ENCODE measurements at places on chromosomes 3 and 15.
A peak's percentile ranks its signal among the peaks of the same experiment; 100 is the strongest.

- DNase-seq = no peak
Observed at GRCh38 chr15:66472176-66472999, 25.2 kb downstream of the SNAPC5 start.

DNA sequence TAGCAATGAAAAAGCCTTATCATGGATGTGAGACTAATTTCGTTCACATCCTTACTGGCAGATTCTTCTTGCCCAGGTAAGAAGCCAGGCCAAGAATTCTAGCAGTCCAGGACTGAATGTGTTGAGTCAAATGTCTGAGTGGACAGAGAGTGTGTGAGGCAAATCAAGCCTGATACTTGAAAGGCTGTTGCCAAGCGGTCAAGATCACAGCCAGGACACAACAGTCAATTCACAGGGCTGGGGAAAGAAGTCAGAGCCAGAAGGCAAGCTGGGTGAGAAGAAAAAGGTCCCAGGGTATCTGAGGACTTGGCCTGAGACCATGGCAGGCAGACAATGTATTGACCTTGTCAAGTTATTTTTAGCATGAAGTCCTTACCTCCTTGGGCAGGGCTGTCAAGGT is 301.3 kb downstream of the ZNF385D start:
- no peak for DNase-seq

GRCh38 chr3:121918779-121919483 is 24.7 kb downstream of the SLC15A2 start:
- DNase-seq = no peak

- no peak for DNase-seq
Observed at GRCh38 chr15:100050877-100051786, 290.6 kb downstream of the ADAMTS17 start.

- DNase-seq = no peak
Observed at GRCh38 chr3:41216993-41217392, 17.7 kb downstream of the CTNNB1 start.

GRCh38 chr3:6743067-6743720 is 117.7 kb upstream of the GRM7 start:
- no peak for DNase-seq

DNA sequence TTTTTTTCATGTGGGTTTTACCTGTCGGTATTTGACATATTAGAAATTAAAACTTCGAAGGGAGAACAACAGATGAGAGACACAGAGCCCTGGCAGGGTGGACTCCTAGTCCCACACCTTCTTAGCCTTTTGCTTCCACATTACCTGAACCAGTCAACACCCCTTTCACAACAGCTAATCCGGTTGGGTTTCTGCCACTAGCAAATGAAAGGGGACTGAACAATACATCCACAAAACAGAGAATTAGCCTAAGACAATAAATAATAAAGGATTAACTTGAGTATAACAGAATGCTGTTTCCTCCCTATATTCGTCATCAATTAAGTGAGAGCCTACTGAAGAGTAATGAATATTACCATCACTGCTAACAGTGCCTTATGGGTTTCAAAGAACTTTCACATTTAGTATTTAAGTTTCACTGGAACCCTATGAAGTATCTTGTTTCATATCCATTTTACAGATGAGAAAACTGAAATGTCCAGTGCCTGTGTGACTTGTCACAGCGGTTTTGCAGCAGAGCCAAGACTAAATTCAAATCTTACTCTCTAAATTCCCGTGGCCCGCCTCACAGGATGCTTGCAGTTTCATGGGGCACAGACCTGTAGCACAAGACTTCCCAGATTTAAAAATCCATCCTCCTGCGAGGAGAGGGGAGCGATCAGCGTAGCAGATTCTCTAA is 1.0 kb upstream of the RAB8B start:
- DNase-seq = no peak

- no peak for DNase-seq
Observed at GRCh38 chr3:23809840-23810342, 4.1 kb downstream of the UBE2E1 start.

GRCh38 chr15:88661761-88662556 is 23.1 kb downstream of the ISG20 start:
- no peak for DNase-seq

GRCh38 chr3:46245146-46245545 is 2.9 kb downstream of the CCR3 start:
- no peak for DNase-seq

- no peak for DNase-seq
Observed at GRCh38 chr3:23501201-23501802, 298.2 kb downstream of the UBE2E2 start.

- DNase-seq = no peak
Observed at GRCh38 chr15:83379579-83379959, 67.6 kb upstream of the SH3GL3 start.

- DNase-seq = no peak
Observed at GRCh38 chr3:193865339-193865738, 270.6 kb upstream of the HES1 start.

DNA sequence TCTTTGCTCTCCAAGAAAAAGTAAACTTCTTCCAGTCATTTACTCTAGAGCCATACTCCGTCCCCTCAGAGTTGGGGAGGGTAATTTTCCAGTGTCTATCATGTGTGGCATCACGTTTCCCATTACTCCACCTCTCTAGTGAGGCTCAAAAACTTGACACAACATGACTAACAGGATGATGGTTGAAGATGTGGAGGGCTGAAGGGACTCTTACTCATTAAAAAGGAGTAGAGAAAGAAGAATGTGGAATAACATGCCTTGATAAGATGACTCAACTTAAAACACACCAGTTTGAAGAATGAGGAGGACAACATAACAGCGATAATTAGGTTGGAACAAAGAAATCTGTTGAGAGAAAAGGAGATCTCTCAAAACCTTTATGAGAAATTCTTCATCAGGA is 894.3 kb downstream of the OTOL1 start:
- no peak for DNase-seq

GRCh38 chr3:178022599-178022998 is 513.6 kb upstream of the KCNMB2 start:
- DNase-seq = no peak

- DNase-seq = no peak
Observed at GRCh38 chr3:35144011-35144410, 495.3 kb upstream of the ARPP21 start.

GRCh38 chr3:182349051-182349450 is 444.3 kb upstream of the ATP11B start:
- DNase-seq = no peak

GRCh38 chr3:123739754-123740153 is 144.4 kb downstream of the MYLK start:
- DNase-seq = no peak

- no peak for DNase-seq
Observed at GRCh38 chr3:160098261-160098908, 109.8 kb downstream of the IL12A start.

- no peak for DNase-seq
Observed at GRCh38 chr15:88989578-88989977, 76.4 kb upstream of the MFGE8 start.

GRCh38 chr15:38743147-38743546 is 178.5 kb upstream of the RASGRP1 start:
- DNase-seq = no peak

GRCh38 chr15:99324082-99324620 is 72.9 kb downstream of the LRRC28 start:
- no peak for DNase-seq

DNA sequence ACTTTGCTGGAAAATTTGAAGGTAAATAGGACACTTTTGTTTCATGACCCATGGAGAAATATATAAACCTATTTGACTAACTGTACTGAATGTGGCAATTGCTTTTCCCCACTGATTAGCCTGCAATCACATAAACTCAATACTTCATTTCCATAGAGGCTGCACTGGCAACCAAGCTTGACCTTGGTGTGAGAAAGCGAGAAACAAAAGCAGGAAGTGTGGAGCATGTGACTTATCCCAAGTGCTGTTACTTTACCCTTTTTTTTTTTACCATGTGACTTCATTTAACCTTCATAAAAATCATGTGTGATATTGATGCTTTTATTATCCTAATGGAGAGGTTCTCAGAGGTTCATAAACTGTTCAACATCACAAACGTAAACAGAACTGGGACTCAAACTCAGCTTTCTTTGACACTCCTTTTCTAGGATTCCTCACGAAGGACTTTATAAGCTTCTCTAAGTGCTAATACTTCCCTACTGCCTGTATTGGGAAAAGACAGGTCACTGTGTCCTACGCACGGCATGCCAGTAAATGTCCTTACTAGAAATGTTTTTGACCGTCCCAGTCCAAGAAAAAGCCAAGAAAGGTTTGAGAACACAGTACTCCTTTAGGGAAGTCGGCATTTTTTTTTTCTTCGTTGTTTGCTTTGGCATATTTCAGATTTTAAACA is 34.9 kb upstream of the ZNF385D start:
- DNase-seq = no peak

- DNase-seq = no peak
Observed at GRCh38 chr3:188303286-188303799, 149.4 kb downstream of the LPP start.

GRCh38 chr3:1135194-1135593 is 42.4 kb downstream of the CNTN6 start:
- no peak for DNase-seq

GRCh38 chr3:47161983-47162696 is 1.8 kb downstream of the SETD2 start:
- no peak for DNase-seq

DNA sequence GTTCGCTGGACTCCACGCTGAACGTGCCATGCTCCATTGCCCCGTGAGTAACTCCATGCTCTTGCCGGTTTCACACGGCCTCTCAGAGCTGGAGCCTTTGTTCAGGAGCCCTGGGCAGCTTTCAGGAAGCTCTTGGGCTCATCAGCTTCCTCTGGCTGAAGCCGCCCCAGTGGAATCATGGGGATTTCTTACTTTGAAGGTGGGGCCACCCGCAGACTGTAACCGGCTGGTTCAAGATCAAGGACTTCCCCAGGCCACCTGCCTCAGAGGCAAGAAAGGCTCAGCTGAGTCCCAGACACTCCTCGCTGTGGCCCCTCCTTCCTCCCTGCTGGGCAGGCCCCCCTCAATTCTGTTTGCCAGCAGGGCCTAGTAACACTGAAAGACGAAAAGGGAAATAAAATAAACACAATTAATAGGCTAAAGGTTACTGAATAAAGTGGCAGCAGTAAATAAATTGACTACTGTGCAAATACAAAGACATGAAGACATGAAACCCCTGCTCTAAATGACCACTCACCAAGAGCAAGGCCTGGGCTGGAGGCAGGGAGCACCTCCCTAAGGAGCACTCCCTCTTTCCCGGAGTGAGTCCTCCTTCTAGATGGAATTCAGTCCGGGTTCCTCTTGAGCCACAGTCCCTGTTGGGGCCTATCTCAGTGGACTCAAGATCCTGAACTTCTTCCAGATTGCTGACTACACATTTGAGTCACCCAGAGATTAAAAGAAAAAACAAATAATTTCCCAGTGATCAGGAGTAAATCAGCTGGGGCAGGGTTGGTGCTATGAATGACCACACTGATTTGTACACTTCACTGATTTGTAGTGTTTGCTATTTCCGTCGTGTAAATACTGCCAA is 51.0 kb downstream of the ZDHHC19 start:
- no peak for DNase-seq

DNA sequence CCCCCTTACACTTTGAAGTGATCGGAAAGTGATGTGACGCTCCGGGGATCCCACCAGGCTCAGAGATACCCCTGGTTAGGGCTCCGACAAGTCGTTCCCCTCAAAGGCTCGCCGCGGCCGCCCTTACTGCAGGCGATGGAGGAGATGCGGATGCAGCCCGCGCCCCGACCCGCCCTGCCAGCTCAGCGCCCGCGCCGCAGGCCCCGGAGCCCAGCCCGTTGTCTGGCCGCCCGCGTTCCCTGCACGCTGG is 228 bp downstream of the GLT8D1 start:
- DNase-seq = no peak

DNA sequence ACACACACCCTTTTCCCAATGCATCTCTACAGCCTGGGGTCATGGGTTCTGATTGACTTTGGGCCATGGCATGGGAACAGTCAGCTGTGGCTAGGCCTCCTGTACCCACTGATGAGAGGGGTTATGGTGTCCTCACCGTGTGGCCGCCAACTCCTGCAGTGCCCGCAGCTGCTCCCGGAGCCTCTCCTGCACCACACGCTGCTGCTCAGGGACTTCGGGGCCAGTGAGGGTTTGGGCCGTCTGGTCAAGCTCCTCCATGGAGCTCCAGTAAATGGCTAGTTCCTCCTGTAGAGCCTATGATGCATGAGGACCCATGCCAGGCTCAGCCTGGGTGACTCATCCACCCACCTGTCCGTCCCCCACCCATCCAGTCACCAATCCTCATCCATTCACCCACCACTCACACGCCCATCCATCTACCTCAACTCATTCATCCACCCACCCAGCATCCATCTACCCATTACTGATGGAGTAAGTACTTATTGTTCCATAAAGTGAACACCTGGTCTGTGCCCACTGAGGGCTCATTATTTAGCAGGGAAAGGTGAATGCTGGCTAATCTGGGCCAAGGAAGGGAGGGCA is 21.6 kb downstream of the SPTBN5 start:
- DNase-seq = no peak

- no peak for DNase-seq
Observed at GRCh38 chr3:177262396-177262795, 65.1 kb upstream of the TBL1XR1 start.

GRCh38 chr3:14847613-14848541 is 29.1 kb downstream of the FGD5 start:
- no peak for DNase-seq

- no peak for DNase-seq
Observed at GRCh38 chr3:39548282-39548681, 80.8 kb downstream of the MOBP start.

GRCh38 chr3:169662132-169662842 is 1.2 kb downstream of the MECOM start:
- peak; percentile 85 for DNase-seq

- no peak for DNase-seq
Observed at GRCh38 chr3:4149296-4149695, 153.9 kb upstream of the SETMAR start.

DNA sequence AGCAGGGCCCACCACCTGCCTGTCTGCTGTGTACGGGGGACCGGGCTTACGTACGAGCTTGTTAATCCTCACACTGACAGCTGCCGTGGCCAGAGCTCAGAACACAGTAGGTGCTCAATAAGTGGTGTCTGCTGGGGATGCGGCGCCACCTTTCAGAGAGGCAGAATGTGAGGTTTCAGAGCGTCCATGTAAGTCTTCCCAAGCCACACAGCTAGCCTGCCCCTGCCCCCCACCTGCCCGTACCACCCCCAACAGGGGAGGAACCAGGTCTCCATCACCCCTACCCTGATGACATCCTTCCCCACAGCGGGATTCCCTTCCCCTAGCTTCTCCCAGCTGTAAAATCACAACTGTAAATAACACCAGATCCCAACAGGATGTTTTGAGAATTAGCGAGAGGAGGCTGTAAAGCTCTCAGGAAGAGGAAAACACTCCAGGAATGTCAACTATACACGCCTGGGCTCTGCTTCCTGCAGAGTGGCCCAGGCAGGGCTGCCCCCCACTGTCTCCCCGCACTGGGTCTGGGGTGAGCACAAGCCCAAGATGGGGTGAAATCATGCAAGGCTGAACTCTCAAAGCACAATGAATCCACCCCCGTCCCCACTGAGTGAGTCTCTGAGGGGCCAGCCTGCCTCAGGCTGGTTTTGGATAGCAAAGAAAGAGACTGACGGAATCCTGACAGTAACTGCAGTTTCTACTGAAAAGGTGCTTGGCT is 250.1 kb upstream of the LYSMD4 start:
- DNase-seq = no peak

GRCh38 chr3:45341876-45342275 is 46.5 kb upstream of the LARS2 start:
- DNase-seq = no peak

GRCh38 chr3:23601091-23601822 is 204.5 kb upstream of the UBE2E1 start:
- no peak for DNase-seq

Measured in neuronal stem cell (in vitro differentiated cells).